Stimulated activated CD8-positive, alpha-beta memory T cell treated with anti-CD3 and anti-CD28 coated beads, Interleukin-7, amount 100 ng/mL, for 1 hour (primary cell): ENCODE measurements at places on chromosomes 4 and X.
A peak's percentile ranks its signal among the peaks of the same experiment; 100 is the strongest.

DNA sequence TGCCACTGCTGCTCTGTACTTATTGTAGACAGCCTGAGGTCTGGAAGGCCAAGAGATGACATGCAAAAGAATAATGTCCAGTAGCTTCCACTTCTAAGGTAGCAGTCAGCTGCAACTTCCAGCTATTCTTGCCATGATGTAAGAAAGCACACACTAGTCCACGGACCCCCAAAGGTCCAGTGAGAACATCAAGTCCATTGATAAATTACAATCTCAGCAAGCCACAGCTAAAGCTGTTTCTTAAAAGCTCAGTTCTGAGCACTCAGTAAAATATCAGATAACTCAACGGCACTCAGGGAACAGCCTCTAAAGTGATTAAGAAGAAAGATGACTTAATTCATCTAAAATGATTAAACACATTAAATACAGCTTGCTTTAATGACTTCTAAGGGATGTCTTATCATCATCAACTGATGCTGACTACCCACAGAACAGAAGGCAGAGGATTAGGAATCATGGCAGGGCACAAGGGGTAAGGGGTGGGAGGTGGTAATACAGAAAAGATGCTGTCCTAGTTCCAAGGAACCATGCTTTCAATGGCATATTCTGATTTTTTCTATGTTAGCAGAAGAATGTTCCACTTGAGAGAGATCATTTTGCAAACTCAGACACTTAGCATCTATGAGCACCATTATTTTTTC lies 99.1 kb upstream of the CBR4 start:
- DNase-seq = no peak

GRCh38 chrX:41312786-41313185 lies 21.2 kb upstream of the DDX3X start:
- DNase-seq = no peak

- DNase-seq = no peak
These were observed 190.3 kb upstream of the SPOCK3 start for GRCh38 chr4:167424341-167425256.

- DNase-seq = no peak
These were observed 102.9 kb downstream of the CLCN4 start for GRCh38 chrX:10259716-10260115.

DNA sequence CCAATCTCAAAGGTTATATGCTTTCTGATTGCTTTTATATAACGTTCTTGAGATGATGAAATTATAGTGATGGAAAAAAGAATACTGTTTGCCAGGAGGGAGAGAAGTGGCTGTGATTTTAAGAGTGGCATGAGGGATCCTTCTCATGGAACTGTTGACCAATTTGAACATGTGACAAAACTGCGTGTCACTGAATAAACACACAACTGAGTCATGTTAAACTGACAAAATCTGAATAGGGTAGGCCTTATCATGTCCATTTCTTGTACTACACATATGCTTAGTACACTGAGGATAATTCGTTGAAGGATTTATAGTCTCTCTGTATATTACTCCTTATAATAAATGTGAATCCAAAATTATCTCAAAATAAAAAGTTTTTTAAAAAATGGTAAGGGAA lies 22.2 kb upstream of the HSPA4L start:
- DNase-seq = no peak

DNA sequence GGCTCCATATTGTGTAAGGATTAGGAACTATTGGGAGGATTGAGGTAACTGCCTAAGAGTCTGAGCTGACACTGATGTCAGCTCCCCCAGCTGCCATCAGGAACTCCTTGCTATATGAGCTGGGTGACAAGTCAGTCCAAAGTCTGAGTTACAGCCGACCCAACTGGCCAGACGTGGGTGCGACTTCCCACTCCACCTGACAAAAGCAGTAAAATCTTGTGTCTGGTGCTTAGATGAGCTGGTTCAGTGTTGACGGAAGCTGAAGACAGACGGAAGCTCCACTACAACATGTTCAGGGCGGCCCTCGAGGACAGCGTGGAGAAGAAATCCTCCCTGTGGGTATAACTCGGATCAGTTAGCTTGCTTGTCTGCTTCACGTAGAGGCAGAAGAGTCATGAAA lies 22.8 kb upstream of the NAT8L start:
- DNase-seq = no peak

DNA sequence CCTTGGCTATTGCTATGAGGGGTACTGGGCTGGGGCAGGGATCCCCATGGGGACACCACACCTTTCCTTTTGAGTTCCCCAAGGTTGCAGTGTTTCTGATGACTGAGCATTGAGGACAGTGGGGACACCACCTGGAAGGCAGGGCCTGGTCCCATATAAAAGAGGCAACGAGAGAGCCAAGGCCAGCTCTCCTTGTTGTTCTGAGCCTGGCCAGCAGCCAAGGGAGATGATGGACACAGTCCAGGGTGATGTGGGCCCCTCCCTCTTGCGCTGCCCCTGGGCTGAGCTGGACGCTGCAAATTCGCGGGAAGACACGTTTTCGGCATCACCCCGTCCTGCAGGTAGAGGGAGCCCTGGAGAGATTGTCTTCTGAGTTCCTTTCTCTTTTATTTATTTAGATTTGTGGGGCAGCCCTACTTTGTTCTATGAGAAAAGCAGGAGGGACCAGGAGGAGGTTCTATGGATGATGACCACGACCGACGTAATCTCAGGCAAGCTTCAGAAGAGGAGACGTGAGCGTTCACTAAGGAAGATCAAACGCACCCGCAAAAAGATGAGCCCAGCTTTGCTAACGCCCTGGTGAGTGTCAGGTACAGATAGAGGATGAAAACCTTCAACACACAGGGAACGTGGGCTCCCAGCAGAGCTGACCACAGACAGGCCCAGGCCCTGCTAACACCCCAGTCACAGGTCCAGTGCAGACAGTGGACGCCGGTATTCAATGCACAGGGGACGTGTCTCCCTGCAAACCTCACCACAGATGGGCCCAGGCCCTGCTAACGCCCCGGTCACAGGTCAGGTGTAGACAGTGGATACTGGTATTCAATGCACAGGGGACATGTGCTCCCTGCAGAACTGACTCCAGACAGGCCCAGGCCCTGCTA lies 97.4 kb downstream of the SHOX start:
- DNase-seq = no peak

DNA sequence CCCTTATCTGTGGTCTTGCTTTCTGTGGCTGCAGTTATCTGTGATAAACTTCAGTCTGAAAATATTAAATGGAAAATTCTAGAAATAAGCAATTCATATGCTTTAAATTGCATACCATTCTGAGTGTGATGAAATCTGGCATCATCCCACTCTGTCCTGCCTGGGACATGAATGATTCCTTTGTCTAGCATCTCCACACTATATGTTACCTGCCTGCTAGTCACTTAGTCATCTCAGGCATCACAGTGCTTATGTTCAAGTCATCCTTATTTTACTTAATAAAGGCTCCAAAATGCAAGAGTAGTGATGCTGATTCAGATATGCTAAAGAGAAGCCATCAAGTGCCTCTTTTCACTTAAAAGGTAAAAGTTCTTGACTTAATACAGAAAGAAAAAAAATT lies 14.3 kb upstream of the RAB9B start:
- DNase-seq = no peak

DNA sequence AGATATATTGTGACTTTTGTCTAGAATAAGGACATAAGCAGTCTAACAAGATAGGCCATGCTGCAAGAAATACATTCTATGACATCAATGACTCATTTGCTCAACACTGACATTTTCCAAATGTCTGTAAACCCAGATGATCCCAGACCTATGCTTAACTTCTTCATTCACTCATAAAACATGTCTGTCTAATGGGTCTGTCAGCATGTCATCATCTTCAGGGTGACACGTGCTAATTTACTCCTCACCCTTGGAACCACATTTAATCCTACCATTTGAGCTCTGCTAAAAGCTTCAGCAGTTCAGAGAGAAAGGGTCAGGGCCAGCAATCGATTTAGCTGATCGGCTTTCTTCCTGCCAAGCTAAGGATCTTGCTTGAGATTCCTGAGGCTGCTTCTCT lies 109.4 kb upstream of the MAP3K15 start:
- DNase-seq = no peak

DNA sequence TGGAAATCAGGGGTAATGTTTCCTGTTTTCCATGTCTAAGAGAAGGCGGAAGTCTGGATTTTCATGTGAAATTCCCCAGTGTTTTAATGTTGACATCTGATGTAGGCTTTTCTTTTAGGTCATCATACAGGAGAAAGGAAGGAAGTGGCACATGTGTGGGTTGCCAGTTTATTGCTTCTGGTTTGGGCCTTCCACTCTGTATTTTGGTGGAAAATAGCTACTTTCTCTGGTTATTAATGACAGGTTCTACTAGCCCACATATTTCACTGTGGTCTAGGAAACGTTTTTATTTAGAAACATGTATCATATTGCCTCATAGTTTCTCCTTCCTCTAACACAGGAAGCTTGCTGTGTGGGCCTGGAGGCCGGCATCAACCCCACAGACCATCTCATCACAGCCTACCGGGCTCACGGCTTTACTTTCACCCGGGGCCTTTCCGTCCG lies 7.2 kb downstream of the PDHA1 start:
- no peak for DNase-seq

GRCh38 chrX:2500091-2500802 lies 529 bp downstream of the DHRSX start:
- peak; percentile 7 for DNase-seq

DNA sequence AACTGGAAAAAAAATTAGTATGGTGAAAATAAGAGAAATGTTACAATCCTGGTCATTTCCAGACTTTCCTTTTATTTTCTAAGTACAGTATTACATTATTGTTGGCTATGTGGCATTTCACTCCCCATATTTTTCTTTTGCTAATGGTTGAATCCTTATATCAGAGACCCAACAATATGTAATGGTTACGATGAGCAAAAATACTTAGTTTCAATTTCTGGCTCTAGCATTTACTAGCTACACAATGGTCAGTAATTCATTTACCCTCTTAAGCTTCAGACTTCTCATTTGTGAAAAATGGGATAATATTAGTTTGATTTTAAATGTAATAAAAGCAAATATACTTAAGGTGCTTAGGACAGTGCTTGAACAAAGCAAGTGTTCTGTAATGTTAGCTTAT lies 942.9 kb upstream of the PABPC4L start:
- DNase-seq = no peak

DNA sequence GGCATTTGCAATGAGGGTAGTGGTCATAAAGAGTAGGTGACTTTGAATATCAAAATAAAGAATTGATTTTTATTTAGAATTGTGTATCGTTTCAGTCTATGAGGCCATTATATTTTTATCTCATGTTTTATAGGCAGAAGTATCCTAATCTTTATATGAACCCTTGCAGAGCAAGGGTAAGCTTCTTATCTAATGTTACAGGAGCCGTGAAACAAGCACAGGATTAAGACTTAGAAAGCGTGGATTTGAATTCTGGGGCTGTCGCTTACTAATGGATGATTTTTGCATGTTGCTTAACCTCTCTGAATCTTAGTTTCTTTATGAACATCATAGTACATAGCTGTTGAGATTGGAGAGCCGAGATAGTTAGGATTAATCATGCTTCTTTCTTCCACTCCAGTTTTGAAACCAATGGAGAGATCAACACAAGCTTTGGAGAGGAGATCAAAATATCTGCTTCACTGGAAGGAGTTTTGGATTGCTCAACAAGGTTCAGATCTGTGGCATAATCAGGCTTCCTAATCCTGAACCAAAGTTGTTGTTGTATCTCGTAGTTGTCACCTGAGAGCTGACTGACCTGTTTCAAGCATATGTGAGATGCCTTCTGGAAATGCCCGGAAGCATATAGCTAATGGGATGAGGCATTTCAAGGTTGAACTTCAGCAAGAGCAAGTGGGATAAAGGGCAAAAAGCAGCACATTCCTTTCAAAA lies 166.9 kb upstream of the GK2 start:
- no peak for DNase-seq

DNA sequence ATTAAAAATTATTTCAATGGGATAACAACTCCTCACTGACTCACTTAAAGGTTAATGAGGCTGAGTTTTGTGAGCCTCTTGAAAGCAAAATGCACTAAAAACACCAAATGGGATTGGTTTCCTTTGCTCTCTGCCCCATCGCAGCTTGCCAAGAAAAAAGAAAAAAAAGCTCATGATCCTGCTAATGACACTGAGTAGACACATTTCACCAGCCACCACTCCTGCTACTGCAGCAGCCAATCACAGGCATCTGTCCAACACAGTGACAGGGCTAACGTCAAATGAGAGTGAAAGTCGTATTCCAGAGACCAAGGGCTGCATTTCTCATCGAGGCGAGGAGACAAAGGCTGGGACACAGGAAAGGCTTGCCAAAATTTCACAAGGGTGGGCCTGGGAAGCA lies 5.2 kb downstream of the APBB2 start:
- no peak for DNase-seq

GRCh38 chr4:77450006-77450405 lies 155.6 kb upstream of the CXCL13 start:
- no peak for DNase-seq

DNA sequence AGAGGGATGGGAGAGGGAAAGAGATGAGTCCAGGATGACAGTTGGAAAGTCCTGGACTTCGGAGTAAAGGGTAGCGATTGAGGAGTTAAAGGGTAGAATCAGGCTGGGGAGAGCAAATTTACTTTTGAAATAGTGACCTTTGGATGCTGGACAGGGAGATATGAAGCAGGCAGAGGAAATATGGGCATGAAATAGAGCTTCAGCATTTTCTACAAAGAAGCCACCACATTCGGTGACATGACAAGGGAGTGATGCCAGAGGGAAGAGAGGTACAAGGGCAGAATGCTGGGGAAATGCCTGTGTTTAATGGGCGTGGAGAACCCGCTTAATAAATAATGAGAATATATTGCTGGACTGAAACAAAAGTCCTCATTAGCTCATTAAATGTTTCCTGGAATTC lies 92.7 kb downstream of the TBL1X start:
- no peak for DNase-seq

- DNase-seq = no peak
These were observed 905 bp upstream of the GALNTL6 start for GRCh38 chr4:171812333-171812664.

DNA sequence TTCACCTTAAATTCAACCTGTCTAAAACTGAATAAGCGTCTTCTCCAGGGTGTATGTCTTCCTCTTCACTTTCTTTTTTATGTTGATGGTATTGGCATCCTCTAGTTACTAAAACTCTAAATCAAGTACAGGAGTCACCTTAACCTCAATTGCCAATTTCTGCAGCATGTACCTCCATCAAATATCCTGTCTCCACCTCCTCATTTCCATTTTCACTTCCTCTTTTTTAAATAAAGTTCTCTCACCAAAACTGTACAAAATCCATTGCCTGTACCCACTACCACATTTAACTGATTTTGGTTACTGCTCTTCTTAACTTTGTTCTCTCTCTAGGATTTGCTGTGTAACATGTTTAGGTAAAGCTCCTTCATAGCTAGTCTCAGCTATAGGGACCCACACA lies 9.2 kb upstream of the NPFFR2 start:
- DNase-seq = no peak

DNA sequence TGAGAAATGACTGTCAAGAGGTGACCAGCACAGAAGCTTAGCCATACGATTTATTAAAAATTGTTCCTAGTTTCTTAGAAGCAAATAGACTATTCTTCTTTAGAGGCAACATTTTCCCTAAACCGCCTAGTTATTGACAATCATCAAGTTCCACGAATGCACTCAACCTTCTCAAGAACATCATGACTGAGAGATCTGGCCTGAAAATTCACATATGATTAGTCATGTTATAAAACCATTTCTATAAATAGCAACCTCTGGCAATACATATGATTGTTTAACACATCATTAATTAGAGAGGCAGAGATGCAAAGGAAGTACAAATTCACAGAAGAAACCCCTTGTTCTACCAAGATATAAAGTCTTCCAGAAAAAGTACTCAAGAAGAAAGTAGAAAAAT lies 6.7 kb downstream of the NUP62CL start:
- DNase-seq = no peak

- DNase-seq = no peak
These were observed 10.0 kb upstream of the HS6ST2 start for GRCh38 chrX:132968296-132968949.

- no peak for DNase-seq
These were observed 188.2 kb downstream of the SOWAHB start for GRCh38 chr4:76709772-76710090.
